ENCODE measurements at places on chromosomes 1 and 21.
A peak's percentile ranks its signal among the peaks of the same experiment; 100 is the strongest.

DNA sequence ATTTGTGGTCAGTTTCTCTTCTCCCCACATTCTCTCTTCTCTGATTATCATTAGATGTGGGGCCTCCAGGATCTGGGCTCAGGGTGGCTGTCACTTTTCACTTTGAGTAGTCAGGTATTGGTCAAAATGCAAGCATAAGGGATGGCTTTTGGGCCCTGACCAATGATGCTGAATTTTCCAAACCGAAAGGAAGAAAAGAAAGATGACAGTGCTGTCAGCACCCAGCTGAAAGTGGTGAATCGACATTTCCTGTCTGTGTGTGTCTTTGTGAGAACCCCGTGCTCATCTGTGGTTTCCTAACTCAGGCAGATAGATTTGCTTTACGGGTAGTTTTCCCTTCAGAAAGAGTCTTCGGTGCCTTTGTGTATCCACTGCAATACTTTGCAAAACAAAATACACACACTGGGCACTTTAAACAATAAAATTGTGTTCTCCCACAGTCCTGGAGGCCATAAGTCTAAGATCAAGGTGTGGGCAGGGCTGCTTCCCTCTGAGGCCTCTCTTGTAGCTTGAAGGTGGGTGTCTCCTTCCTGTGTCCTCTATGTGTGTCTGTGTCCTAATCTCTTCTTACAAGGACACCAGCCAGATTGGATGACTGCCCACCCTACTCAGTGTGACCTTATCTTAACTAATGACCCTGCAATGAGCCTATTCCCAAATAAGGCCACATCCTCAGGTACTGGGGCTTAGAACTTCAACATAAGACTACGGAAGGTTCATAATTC, 274.8 kb upstream of the AJAP1 start:
- no peak for DNase-seq

- DNase-seq: no peak
These were observed 6.4 kb downstream of the SNRPE start for GRCh38 chr1:203867802-203868201.

DNA sequence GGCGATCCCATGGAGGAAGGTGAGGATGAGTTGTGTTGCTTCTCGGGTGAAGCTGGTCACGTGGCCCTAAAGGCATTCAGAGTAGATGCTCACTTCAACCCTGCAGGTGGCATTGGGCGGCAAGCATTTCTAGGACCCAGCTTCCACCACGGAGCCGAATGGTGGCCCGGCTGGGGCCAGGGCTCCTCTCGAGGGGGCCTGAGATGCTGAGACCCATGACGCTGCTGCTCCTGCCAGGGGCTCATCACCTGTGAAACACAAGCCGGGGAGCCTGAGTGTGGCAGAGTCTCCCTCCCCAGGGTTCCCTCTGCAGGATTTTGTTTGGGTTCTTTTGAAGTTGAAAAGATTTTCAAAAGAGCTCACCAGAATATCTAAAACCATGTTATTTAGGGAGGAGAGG, 41.2 kb downstream of the ABCG1 start:
- DNase-seq: no peak

- no peak for DNase-seq
These were observed 569.3 kb upstream of the ZRANB2 start for GRCh38 chr1:71650119-71650518.

DNA sequence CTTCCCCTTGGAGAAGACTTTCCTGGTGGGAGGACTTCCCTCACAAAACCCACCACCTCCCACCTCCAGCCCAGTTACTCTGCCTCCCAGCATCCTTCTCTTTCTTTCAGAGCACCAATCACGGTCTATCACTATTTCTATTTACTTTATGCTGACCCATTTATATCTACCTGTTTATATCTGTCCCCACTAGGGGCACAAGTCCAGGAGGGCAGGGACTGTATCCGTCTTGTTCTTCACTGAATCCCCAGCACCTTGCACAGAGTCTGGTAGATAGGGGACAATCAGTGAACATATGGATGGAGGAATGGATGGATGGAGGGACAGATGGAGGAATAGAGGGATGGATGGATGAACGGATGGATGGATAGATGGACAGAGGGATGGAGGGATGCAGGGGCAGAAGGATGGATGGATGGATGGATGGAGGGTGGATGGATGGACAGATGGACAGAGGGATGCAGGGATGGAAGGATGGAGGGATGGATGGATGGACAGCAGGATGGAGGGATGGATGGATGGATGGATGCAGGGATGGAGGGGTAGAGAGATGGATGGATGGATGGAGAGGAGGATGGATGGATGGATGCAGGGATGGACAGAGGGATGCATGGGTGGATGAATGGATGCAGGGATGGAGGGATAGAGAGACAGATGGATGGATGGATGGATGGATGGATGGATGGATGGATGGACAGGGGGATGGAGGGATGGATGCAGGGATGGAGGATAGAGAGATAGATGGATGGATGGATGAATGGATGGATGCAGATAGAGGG, 5.5 kb downstream of the C1QB start:
- DNase-seq: no peak

GRCh38 chr1:180522213-180522515, 19.8 kb upstream of the ACBD6 start:
- DNase-seq: no peak

- DNase-seq: no peak
These were observed 146.7 kb downstream of the TRABD2B start for GRCh38 chr1:47850451-47850850.

GRCh38 chr1:226638608-226639007, 90.0 kb downstream of the STUM start:
- DNase-seq: peak; percentile 62

DNA sequence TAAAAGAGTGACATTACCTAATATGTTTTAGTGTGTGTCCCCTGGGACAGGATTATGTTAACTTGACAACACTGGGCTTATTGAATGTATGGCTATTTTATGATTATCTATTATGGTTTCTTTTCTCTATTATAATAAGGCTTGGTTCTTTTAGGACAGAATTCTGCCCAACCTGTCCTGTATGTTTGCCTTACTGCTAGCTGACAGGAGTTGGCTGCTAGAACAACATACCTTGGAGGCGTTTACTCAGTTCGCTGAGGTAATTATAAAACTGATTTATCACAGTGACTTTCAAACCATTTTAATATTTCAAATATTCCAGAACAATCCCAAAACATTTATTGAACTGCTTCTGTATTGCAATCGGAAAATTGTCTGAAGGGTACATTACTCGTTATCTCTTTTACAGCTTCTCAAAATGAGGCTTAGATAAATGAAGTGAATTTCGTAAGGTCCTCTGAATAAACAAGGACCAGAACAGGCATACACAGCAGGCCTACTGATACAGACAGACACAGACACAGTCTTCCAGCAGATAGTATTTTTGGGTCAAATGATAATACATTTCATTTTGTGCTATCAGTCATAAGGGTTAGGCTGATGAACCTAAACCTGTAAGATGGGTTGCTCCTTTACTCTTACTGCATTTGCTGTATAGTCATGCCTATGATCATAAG, 44.2 kb downstream of the SCYL3 start:
- no peak for DNase-seq

DNA sequence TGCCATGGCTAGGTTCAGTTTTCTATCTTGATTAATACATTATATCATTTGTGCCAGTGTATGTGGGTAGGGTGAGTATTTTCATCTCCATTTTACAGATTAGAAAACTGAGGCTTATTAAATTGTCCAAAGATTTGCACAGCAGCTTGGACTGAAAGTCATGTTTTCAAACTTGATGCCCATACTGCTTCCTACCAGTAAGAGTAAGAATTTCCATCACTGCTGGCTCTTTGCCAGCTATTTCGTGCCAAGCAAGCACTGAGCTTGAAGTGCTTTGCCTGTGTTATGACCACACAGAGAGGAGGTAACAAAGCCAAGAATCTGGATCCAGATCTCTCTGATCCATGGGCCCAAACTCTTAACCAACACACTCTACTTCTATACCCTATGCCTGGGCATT, 295.0 kb downstream of the VAV3 start:
- peak; percentile 70 for DNase-seq

DNA sequence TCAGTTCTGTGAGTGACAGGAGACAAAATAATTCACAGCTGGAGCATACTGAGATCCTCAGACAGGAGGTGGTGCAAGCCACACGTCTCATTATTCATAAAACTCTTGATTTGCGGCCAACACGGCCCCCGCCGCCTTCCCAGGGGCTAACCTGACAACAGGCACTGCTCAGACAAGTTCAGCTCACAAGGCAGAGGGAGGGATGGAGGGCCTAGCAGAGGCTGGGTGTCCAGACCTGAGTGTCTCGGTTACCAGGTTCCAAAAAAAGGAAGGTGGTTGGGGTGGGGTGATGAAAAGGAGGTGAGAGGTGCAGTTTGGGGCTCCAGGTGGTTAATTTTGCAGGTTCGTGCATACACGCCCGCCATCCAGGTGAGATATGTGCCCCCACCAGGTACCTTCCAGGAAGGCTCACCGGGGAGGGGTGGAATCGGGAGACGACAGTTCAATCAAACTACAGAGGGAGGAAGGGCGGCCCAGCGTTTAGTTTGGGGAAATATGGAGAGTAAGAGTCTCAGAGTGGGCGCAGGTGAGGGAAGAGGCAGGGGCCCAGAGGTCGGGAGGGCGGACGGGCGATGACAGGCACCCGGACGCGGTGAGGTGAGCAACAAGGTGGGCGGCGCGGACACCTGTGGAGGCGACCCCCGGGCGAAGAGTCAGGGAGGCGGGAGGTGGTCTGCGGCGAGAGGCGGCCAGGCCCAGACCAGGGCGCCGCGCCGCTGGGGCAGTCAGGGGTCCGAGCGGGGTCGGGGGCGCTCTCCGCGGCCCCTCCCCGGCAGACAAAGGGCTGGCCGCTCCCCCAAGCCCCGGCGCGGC, 629 bp downstream of the CTNNBIP1 start:
- peak; percentile 72 for DNase-seq

- DNase-seq: peak; percentile 90
These were observed at the start of gene CDC42BPA for GRCh38 chr1:227318016-227318852. CDC42BPA (minus strand) TSS chr1:227318492; CDS start chr1:227317182, 1,310 bp downstream.

GRCh38 chr21:44375761-44376241, 22.4 kb downstream of the TRPM2 start:
- peak; percentile 52 for DNase-seq

DNA sequence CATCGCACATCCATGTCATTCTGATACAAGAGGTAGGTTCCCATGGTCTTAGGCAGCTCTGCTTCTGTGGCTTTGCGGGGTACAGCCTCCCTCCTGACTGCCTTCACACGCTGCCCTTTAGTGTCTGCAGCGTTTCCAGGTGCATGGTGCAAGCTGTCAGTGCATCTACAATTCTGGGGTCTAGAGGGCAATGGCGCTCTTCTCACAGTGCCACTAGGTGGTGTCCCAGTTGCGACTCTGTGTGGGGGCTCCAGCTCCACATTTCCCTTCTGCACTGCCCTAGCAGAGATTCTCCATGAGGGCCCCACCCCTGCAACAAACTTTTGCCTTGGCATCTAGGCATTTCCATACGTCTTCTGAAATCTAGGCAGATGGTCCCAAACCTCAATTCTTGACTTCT, 138.2 kb upstream of the BRINP3 start:
- DNase-seq: no peak

GRCh38 chr1:115057661-115058254, 28.1 kb downstream of the TSHB start:
- DNase-seq: no peak

DNA sequence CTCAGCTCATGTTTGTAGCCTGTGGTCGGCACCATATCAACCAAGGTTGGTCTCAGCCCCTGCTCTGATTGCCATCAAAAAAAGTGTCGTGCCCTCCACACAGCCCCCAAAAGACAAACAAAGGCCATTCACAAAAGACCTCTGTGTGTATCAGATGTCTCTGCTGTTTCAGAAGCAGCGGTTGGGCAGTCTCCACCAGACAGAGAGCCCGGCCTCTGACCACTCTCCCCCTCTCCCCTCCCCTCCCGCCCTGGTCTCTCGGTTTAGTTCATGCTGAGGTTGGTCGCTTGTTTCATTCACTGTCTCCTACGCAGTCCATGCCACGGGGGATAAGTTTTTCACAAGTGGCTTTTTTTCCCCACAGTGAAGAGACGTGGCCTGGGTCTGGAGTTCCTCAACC, 27.1 kb downstream of the ACTA1 start:
- no peak for DNase-seq

DNA sequence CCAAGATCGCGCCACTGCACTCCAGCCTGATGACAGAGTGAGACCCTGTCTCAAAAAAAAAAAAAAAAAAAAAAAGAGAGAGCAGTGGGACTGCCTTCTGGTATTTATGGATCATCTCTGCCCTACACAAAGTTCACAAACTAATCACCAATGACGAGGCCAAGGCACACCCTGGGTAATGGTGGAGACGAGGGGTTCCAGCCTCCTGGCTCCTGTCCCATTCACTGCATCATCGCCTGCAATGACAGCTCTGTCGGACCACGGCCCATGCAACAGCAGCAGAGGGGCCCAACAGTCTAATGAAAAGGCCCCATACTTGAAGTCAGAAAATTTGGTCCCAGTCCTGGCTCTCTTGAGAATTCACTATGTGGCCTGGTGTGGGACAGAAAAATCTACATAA, 2.9 kb upstream of the BTG2 start:
- no peak for DNase-seq

DNA sequence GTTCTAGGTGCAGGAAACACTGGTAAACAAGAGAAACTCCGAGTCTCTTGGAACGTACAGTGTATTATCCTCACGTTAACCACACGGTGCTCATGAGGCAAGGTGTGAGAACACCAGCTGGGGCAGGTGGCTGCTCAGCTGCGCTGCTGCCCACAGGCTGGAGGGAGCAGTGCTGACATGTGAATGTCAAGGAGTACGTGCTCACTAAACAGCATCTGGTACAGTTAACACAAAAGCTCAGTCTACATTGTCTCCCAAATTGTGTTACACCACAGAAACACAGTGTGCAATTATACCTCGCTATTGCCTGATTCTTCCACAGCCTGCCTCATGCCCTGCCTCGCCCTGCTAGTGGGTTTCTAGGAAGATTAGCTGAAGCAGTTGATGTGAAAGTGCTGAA, 138.4 kb downstream of the GLIS1 start:
- peak; percentile 19 for DNase-seq

DNA sequence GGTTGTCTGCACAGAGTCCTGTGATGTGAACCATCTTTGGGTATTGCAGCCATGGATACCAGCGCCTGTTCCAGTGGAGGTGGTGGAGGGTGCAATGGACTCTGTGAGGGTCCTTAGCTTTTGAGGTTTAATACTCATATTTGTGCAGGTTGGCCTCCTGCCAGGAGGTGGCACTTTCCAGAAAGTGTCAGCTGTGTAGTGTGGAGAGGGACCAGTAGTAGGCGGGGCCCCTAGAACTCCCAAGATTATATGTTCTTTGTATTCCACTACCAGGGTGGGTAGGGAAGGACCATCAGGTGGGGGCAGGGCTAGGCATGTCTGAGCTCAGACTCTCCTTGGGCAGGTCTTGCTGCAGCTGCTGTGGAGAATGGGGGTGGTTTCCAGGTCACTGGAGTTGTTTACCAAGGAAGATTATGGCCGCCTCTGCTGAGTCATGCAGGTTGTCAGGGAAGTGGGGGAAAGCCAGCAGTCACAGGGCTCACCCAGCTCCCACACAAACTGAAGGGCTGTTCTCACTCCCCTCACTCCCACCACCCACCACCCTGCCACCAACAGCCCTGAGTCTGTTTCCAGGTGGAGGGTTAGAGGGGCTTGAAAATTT, 31.2 kb upstream of the ZNF678 start:
- DNase-seq: no peak

- DNase-seq: no peak
These were observed 97.2 kb downstream of the PHTF1 start for GRCh38 chr1:113662101-113662500.

GRCh38 chr1:17393230-17393629, 21.2 kb downstream of the PADI6 start:
- no peak for DNase-seq
